ENCODE measurements at places on chromosomes 1 and 21. TPM values are rescaled to one million over a fixed set of nuclear protein-coding genes. Genes with fewer than 3 reads are reported as not detected.

The CRNN gene
- not detected for total RNA-seq

The GBP7 gene
- not detected for total RNA-seq

The RBP7 gene
- not detected for total RNA-seq

The MIB2 gene
- total RNA-seq = 34.1 TPM

The SPRR2D gene
- total RNA-seq = not detected

The CELA3A gene
- not detected for total RNA-seq
